ENCODE measurements at places on chromosomes 3 and 15. TPM values are rescaled to one million over a fixed set of nuclear protein-coding genes. Genes with fewer than 3 reads are reported as not detected.

Gene GOLGA6A
- polyA plus RNA-seq, result not detected

Gene SPESP1
- polyA plus RNA-seq, result 1.5 TPM

Gene SLC6A1
- not detected for polyA plus RNA-seq

Gene OR4M2
- not detected for polyA plus RNA-seq

GRCh38 chr15:63283126-63283525 lies 5.7 kb downstream of the APH1B start:
- DNase-seq, result no peak

GRCh38 chr3:53231532-53232511 lies 24.0 kb downstream of the TKT start:
- no peak for DNase-seq

DNA sequence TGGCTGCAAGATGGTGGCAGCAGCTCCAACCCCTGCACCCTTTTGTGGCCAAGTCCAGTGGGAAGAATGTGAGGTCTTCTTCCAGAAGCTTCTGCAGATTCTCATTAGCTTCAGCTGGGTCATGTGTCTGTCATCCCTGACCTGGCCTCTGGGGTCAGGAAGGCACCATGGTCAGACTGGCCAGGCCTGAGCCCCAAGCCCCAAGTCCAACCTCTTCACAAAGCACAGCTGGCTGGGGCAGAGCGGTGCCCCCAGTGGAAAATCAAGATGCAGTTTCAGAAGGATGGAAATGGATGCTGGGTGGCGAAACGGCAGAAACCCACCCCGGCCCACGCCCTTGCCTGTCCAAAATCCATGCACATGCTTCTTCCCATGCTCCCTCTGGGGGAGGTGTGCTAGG lies 15.9 kb upstream of the GATA2 start:
- no peak for DNase-seq

DNA sequence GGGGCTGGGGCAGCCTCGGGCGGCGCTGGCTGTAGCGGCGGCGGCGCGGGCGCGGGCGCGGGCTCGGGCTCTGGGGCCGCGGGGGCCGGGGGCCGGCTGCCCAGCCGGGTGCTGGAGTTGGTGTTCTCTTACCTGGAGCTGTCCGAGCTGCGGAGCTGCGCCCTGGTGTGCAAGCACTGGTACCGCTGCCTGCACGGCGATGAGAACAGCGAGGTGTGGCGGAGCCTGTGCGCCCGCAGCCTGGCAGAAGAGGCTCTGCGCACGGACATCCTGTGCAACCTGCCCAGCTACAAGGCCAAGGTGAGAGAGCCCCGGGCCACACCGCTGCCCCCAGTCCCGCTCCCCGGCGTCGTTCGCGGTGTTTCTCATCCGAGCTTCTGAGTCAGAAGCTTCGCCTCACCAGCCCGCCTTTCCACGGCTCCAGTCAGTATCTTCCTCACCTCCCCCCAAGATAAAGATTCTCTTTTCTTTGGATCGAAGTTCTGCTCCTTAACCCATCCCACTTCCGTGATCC lies 600 bp downstream of the FBXO45 start:
- DNase-seq, result no peak
